Activated T-helper 9 cell treated with anti-CD3 and anti-CD28 coated beads, Interleukin-2, amount 50 U/mL, for 16 hours (primary cell): ENCODE measurements at places on chromosomes 7 and 10.

DNA sequence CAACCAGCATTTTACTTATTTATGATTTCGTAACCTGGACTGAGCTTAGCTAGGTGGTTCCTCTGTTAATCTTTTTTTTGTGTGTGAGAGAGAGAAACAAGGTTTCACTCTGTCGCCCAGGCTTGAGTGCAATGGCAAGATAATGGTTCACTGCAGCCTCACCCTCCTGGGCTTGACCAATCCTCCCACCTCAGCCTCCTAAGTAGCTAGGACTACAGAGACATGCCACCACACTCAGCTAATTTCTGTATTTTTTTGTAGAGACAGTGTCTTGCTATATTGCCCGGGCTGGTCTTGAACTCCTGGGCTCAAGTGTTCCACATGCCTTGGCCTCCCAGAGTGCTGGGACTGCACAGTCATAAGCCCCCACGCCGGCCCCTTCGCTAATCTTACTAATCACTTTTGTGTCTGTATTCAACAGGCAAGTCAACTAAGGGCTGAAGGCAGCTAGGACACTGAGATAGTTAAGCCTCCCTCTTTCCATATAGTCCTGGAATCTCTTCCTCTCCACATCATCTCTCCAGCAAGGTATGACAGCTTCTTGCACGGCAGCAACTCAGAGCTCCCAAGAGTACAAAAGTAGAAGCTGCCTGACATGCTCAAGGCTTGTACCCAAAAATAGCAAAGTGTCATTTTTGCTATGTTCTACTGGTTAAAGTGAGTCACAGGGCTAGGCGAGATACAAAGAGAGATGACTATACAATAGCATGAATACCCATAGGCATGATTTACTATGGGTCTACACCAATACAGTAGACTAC, 11.3 kb downstream of the KMT2C start:
- DNase-seq = no peak

GRCh38 chr7:151900986-151901621, 24.2 kb upstream of the PRKAG2 start:
- DNase-seq = no peak

- DNase-seq = no peak
Measured at GRCh38 chr7:11833431-11833830, 1.4 kb upstream of the THSD7A start.

DNA sequence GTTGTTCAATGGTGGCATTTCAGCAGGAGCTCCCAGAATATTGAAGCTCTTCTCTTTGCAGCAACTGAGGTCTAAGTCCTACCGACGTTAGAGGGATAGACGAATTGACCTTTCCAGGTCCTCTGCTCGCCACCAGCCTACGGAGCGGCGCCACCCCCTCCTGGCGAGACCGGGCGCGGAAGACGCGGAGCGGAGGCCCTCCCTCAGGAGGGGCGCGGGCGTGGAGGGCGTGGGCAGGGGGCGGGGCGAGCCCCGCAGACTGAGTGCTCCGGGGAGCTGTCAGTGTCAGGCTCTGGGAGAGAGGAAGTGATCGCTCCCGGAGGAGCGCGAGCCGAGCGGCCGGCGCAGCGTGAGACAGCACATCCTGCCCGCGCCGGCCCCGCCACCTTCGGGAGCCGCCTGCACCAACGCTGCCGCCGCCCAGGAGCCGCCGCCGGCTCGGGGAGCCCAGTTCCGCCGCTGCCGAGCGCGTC, at the start of gene DYNC1I1:
TSS of gene DYNC1I1 (plus strand) at position 257 of the 473 bp plus-strand sequence. CDS start 32,176 bp downstream, outside the sequence.
- DNase-seq = no peak

DNA sequence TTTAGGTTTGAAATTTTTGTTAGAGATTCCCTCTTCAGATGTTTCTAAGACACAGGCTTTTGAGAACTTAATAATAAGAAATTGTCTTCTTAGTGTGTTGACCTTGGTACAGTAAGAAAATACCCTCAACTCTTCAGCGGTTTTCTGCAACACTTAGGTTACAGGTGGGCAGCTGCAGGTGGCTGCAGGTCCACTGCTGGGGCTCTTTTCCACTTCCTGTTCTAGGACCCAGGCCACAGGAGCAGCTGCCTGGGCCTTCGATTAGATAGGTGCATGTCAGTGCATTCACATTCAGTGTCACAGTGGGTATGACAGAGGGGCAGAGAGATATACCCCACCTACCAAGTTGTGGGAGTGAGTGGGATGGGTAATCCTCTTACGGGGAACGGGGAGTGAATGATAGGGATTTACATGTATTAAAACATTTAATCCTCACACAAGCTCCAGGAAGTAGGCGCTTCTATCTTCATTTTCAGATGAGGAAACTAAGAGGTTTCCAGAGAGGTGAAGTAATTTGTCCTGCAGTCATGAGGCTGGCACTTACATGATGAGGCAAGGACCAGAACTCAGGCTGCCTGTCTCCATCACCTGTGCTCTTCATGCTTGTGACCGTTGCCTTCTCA, 20.2 kb upstream of the SUV39H2 start:
- no peak for DNase-seq

- no peak for DNase-seq
Measured at GRCh38 chr7:137674551-137675409, 172.0 kb downstream of the DGKI start.

DNA sequence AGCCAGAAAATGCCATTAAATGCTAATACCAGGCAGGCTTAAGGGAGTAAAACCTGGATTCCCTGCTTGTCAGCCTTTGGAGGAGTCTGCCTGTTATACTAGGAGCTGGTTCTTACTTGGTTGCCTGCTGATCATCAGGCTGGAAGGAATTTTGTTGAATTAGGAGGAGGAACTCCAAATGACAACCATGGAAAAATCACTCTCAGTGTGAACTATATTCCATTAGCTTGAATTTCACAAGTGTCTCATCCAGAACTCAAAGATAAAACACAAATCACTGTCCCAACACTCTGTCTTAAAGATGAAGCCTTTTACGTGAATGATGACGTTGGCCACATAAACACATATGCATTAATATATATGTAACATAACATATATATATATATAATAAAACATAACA, 238.9 kb upstream of the PLXDC2 start:
- no peak for DNase-seq

DNA sequence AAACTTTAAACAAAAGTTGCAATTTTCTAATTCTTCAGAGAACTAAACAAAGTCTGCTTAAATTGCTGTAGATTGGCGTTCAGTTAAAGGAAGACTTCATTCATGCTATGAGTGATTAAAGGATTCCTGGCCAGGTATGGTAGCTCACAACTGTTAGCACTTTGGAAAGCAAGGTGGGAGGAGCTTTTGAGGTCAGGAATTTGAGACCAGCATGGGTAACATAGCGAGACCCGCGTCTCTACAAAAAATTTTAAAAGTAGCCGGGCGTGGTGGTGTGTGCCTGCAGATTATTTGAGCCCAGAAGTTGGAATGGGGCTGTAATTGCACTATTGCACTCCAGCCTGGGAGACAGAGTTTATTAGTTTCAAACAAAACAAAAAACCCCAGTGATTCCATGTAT, 13.5 kb upstream of the SCRN1 start:
- no peak for DNase-seq

- DNase-seq = no peak
Measured at GRCh38 chr10:67976292-67977245, 92.1 kb downstream of the SIRT1 start.

DNA sequence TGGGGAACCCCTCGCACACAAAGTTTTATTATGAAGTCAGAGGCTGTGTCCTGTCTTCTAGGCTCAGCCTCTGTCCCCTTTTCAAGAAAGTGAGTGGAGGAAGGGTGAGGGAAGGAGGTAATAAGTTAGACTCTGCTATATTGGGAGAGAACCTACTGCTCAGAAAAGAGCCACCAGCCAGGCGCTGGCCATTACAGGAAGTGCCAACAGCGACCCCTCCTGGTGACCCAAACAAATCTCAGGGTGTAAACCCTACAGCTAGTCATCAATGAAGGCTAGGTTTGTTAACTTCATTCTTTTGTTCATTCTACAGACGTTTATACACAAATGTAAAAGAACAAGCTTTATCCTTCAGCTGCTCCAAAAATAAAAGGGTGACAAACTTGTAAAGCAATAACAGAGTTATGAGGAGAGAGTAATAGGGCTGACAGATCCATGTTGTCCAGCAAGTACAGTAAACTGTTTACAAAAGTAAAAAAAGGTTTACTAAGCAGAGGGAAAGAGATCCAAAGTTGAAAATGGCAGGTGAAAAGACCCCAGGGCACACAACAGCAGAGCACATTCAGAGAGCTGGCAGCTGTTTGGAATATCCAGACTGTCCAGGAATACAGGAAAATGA, 82.7 kb downstream of the FAM204A start:
- no peak for DNase-seq

- DNase-seq = no peak
Measured at GRCh38 chr10:103109821-103110220, 83.3 kb downstream of the NT5C2 start.

DNA sequence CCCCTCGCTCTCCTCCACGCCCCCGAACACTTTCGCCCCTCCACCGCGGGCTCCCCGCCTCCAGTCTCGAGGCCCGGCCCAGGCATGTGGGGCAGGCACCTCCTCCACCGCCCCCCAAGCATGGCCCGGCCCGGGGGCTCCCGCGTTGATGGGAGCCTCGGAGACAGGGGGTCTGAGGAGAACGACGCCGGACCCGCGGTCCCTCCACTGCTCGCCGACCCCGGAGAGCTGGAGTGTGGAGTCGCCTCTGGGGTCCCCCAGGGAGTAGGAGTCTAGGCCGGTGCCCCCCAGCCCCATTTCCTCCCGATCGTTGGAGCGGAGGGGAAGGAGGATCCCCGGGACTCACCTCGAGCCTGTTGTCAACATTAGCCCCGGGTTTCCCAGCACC, 206 bp downstream of the UPF2 start:
- DNase-seq = peak; percentile 45

- DNase-seq = no peak
Measured at GRCh38 chr7:157436763-157437480, 100.1 kb downstream of the DNAJB6 start.

GRCh38 chr7:130996833-130997231, 262.8 kb upstream of the KLF14 start:
- DNase-seq = no peak

GRCh38 chr10:70760271-70760787, 24.8 kb downstream of the TBATA start:
- DNase-seq = no peak

DNA sequence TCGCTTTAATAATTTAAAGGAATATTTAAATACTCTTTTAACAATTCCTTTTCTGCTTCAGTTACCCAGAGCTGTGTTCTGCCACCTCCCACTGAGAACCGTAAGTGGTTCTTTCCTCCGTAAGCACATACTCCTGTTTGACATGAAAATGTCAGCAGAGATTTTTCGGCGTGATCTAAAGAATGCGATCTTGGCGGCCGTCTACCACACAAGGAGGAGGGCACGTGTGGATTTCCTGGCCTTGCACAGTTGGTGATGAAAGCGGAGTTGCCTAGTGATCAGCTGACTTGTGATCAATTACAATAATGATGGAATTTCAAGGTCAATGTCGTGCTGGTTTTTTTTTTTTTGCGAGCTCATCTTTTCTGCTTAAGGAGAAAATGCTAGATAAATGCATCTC, 35.6 kb upstream of the INSIG1 start:
- DNase-seq = no peak

GRCh38 chr10:30619966-30620365, 9.6 kb downstream of the LYZL2 start:
- DNase-seq = no peak

DNA sequence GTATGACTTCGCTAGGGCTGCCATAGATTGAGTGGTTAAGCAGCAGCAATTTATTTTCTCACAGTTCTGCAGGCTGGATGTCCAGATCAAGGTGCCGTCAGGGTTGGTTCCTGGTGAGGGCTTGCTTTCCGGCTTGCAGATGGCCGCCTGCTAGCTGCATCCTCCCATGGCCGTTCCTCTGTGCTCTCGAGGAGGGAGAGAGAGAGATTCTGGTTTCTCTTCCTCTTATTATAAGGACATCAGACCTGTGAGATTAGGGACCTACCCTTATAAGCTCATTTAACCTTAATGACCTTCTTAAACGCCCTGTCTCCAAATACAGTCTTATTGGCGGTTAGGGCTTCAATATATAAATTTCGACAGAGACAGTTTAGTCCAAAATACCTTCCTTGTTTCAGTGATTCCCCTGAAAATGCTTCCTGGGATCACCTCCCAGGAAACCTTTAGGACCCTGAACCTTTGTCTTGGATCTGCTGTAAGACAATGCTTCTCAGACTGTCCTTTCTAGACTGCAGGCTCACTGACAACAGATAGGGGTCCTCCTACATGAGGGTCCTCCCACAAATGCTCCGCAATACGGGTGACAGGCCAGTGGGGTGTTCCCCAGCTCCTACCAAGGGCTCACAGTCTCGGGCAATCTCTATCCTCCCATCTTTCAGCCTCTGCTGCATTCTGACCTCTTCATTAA, 82.5 kb upstream of the BAIAP2L1 start:
- DNase-seq = no peak

- DNase-seq = no peak
Measured at GRCh38 chr7:117841611-117842010, 31.6 kb downstream of the CTTNBP2 start.

DNA sequence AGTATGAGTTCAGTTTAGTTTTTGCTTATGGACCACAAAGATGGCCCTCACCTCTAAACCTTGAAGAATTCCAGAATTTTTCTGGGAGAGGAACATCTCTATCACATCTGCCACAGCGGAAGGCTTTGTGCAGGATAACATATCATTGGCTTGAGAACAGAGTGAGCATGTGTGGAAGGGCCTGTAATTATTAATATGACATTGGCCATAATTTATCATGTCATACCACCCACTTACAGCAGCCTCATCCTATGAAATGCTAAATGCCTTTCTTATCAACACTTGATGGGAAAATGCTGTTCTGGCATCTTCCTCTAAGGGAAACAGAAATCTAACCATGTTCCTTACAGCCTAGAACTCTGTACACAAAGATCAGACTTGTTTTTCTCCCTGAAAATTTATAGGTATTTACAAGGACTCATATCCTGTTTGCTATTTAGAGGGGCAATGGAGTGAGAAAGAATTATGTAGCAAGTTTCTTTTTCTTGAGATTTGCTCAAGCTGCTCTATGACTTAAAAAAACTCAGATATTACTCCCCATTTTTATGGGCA, 817.3 kb downstream of the LRMDA start:
- DNase-seq = no peak

DNA sequence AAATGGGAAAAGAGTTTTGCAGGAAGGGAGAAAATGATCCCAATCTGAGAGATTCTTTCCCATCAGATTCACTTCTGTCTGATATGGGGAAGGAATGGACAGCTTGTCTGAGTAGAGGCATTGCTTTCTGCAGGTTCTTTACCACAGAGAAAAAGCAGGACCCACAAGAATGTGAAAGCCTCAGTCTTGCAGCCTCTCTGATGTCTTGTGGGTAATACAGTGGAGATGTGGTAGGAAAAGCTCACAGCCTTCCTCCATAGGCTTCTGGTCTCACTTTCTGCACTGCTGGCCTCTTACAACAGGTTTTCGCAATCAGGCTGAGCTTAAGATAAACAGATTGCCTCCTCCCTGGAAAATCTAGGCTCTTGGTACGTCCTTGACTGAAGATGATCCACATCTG, 551 bp downstream of the IFIT1 start:
- DNase-seq = no peak
